ENCODE measurements at places on chromosomes 1 and 21. TPM values are rescaled to one million over a fixed set of nuclear protein-coding genes. Genes with fewer than 3 reads are reported as not detected.

GRCh38 chr1:225888898-225889601, at the start of gene LEFTY1:
LEFTY1 (minus strand) TSS chr1:225889146; CDS start chr1:225889066, 80 bp downstream.
- H3K4me1 ChIP-seq: no peaks in the 10 kb centered on the region
- no peaks in the 10 kb centered on the region for H3K27me3 ChIP-seq
- H3K4me3 ChIP-seq: no peak within 1 kb of the TSS
- no peak within 1 kb of the TSS for H3K27ac ChIP-seq
- DNase-seq: no peak
- H3K36me3 ChIP-seq: no peaks in the 10 kb centered on the region

DNA sequence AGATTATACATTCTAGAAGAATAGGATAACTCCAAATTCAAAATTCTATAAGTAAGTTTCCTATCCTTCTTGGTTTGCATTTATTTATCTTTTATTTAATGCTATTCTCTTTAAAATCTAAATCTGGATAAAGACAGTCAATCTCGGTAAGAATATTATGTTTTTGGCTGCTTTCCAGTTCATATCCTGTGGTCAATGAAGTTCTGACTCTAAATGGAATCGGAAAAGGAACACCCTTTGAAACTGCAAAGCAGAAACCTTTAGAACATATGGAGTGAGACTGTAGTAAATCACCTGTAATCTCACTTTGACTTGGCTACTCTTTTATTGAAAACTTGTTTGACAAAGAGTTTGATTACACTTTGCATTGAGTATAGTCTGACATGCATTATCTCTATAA, 85.2 kb downstream of the KIFAP3 start:
- H3K4me1 ChIP-seq: no peaks in the 10 kb centered on the region
- H3K4me3 ChIP-seq: no peak overlapping the region
- DNase-seq: no peak
- no peaks in the 10 kb centered on the region for H3K27me3 ChIP-seq

DNA sequence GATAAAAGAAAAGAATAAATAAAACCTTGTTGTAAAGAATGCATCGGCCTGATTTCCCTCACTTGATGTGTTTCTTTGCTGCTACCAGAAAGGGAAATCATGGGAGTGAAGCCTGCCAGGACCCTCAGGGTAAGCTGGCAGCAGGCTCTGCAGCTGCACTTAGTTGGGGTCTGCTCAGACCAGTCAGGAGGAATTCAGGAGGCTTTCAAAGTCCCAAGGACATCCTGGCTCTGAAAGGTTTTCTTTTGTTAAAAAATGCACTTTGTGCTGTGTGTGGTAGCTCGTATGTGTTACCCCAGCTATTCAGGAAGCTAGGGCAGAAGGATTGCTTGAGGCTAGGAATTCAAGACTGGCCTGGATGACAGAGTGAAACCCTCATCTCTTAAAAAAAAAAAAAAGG, 254.8 kb downstream of the ZNF648 start:
- no peaks in the 10 kb centered on the region for H3K4me1 ChIP-seq
- no peak for DNase-seq
- no peaks in the 10 kb centered on the region for H3K27me3 ChIP-seq
- no peak overlapping the region for H3K4me3 ChIP-seq
- no peaks in the 10 kb centered on the region for H3K36me3 ChIP-seq
- no peak overlapping the region for H3K27ac ChIP-seq

GRCh38 chr1:64172458-64172983, 30.9 kb upstream of the UBE2U start:
- H3K36me3 ChIP-seq: no peaks in the 10 kb centered on the region
- H3K4me1 ChIP-seq: peaks cover 8% of the 10 kb centered on the region
- no peak for DNase-seq
- no peak overlapping the region for H3K27ac ChIP-seq
- H3K27me3 ChIP-seq: no peaks in the 10 kb centered on the region
- no peak overlapping the region for H3K4me3 ChIP-seq

DNA sequence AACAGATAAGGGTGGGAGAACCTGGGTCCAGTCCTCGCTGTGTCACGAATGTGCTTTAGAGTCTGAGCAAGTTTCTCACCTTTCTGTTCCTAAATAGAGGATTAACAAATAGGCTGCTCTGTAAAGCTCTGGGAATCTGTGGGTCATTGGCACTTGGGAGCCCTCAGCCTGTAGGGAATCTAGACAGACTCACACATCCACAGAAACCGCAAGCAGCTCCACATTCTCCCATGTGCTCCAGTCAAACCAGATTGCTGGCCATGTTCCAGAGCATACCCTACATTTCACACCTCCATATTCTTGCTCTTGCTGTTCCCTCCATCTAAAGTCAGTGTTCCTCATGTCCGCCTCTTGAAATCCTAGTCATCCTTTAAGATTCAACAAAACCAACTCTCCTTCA, 7.8 kb upstream of the AHCYL1 start:
- H3K4me3 ChIP-seq: no peak overlapping the region
- H3K27ac ChIP-seq: no peak overlapping the region
- no peaks in the 10 kb centered on the region for H3K4me1 ChIP-seq
- H3K36me3 ChIP-seq: no peaks in the 10 kb centered on the region
- DNase-seq: no peak

GRCh38 chr1:14568716-14569355, 29.6 kb upstream of the KAZN start:
- H3K4me3 ChIP-seq: no peak overlapping the region
- H3K27ac ChIP-seq: no peak overlapping the region
- no peaks in the 10 kb centered on the region for H3K4me1 ChIP-seq
- DNase-seq: no peak
- H3K36me3 ChIP-seq: no peaks in the 10 kb centered on the region
- H3K27me3 ChIP-seq: no peaks in the 10 kb centered on the region

DNA sequence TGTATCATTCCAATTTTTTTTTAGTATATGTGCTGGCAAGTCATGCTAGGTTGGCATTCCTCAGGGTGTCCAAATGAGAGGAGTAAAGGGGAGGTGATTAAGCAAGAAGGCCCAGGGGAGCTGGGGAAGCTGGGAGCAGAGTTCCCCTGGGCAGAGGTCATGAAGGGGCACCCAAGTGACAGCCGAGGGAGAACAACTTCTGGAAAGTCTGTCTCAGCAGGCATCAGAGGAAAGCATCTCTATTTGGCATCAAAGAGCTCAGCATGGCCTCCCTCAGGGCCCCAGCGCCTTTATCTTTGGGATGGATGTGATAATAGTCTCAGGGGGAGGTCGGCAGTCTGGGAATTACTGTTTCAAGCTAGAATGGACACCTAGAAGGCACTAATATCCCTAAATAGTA, 5.0 kb upstream of the ENO1 start:
- no peaks in the 10 kb centered on the region for H3K27me3 ChIP-seq
- no peak overlapping the region for H3K27ac ChIP-seq
- H3K4me1 ChIP-seq: peaks cover 5% of the 10 kb centered on the region
- no peak for DNase-seq
- no peaks in the 10 kb centered on the region for H3K36me3 ChIP-seq

DNA sequence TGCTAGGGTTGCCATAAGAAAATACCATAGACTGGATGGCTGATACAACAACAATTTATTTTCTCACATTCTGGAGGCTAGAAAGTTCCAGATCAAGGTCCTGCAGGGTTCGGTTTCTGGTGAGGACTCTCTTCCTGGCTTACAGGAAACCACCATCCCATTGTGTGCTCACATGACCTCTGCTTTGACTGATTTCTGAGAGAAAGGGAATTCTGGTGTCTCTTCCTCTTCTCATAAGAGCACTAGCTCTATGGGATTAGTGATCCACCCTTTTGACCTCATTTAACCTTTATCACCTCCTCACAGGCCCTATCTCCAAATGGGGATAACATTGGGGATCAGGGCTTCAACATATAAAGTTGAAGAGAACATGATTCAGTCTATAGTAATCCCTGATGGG, 47.5 kb downstream of the MRPL39 start:
- peaks cover 7% of the 10 kb centered on the region for H3K4me1 ChIP-seq
- no peak overlapping the region for H3K4me3 ChIP-seq
- no peak for DNase-seq
- no peaks in the 10 kb centered on the region for H3K36me3 ChIP-seq
- no peak overlapping the region for H3K27ac ChIP-seq
- H3K27me3 ChIP-seq: no peaks in the 10 kb centered on the region

SFN gene
- total RNA-seq: 3.7 TPM

DNA sequence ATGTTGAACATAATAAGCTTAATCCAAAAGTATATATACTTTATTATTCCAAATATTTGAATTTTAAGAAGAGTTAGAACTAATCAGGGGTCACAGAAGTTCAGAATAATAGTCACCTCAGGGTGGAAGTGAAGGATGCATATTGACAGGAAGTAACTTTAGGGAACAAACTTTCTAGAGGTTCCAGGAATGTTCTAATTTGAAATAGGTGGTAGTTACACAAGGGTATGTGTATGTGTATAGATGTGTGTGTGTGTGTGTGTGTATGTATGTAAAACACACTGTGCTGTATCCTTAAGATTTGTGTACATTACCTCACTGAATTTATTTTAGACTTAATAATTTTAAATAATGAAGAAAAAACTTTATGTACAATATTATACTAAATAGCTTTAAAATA, 110.4 kb downstream of the ACBD6 start:
- DNase-seq: no peak
- H3K36me3 ChIP-seq: no peaks in the 10 kb centered on the region
- H3K4me1 ChIP-seq: no peaks in the 10 kb centered on the region
- no peaks in the 10 kb centered on the region for H3K27me3 ChIP-seq
- no peak overlapping the region for H3K4me3 ChIP-seq

DNA sequence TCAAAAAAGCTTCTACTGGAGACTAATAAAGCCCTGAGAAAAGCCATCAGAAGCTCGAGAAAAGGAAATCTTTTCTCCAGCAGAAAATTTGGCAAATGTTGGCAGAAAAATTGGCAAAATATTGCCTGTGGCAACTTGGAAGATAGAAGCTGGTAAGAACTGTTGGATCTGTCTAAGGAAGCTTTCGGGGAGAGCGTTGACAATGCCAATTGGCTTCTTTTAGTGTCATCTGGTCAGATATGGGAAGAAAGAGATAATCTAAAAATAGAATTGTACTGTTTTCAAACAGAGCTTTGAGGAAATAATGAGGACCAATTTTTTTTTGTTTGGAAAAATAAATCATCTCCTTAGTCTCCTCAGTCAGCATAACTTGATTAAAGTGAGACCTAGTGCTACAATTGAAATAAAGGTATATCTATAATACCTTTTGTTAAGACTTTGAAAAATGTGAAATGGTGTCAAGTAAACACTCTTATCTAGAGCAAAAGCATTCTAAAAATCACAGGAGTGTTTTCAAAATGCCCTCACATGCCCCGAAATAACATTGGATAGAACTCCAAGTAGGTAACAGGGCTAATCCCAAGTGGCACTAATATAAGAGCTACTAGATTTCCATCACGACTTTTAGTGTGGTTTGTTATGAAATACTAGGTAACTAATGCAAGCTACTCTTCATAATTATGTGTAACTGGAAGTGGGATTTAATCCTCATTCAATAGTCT, 882.2 kb upstream of the B3GALT2 start:
- H3K36me3 ChIP-seq: no peaks in the 10 kb centered on the region
- H3K27ac ChIP-seq: no peak overlapping the region
- peaks cover 3% of the 10 kb centered on the region for H3K4me1 ChIP-seq

DNA sequence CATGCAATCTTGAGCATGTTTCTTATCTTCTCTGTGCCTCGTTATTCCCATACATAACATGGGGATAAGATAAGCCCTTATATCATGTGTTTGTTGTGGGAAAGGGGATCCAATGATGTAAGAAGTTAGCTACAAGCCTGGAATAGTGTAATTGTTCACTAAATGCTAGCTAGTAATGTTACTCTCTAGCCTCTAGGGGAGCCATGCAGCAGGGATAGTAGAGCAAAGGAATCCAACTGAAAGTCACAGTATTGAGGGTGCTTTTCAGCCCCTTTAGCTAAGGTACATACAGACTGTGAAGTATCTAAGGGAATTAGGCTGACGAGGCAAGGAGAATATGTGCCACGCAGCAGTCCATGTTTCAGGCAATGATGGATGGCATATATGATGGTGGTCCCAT, 46.9 kb downstream of the IL23R start:
- no peaks in the 10 kb centered on the region for H3K4me1 ChIP-seq
- H3K4me3 ChIP-seq: no peak overlapping the region
- H3K36me3 ChIP-seq: no peaks in the 10 kb centered on the region
- no peaks in the 10 kb centered on the region for H3K27me3 ChIP-seq
- no peak overlapping the region for H3K27ac ChIP-seq

MAP3K21 gene
- total RNA-seq: 1.3 TPM

SPOCD1 gene
- 9.0 TPM for total RNA-seq

DNA sequence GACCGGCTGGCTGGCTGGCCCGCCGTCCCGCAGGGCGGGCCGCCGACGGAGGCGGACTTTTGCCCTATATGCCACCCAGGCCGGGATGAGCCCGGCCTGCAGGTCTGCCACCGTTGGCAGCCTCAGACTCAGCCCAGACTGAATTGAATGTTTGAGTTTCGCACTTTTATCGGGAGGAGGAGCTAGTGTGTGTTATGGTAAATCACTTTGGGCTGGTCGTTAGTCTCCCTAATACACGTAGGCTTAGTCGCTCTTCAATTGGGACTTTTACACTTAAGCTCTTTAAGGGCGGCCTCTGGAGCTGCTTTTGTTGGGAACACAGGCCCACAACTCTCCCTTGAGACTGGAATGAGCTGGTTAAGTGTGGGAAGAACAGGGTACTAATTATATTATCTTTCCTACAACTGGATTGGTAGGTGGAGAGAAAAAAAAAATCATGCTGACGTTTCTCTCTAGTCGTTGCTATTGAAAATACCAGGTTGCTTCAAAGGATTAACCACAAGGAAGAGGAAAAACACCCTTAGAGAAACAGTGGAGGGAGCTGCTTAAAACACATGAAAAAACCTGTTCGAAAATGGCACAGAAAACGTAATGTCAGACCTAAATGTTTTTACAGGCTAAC, 1.4 kb upstream of the IRF2BP2 start:
- no peaks in the 10 kb centered on the region for H3K27me3 ChIP-seq
- H3K4me1 ChIP-seq: peaks cover 6% of the 10 kb centered on the region
- no peak overlapping the region for H3K4me3 ChIP-seq
- H3K27ac ChIP-seq: peak overlapping the region; percentile 100
- H3K36me3 ChIP-seq: peaks cover 4% of the 10 kb centered on the region
- no peak for DNase-seq

PCBP3 gene
- total RNA-seq: 7.0 TPM

- H3K27ac ChIP-seq: no peak overlapping the region
- H3K4me1 ChIP-seq: no peaks in the 10 kb centered on the region
- no peaks in the 10 kb centered on the region for H3K27me3 ChIP-seq
- no peaks in the 10 kb centered on the region for H3K36me3 ChIP-seq
- no peak for DNase-seq
- no peak overlapping the region for H3K4me3 ChIP-seq
These were observed 42.0 kb upstream of the SCCPDH start for GRCh38 chr1:246681900-246682895.

DNA sequence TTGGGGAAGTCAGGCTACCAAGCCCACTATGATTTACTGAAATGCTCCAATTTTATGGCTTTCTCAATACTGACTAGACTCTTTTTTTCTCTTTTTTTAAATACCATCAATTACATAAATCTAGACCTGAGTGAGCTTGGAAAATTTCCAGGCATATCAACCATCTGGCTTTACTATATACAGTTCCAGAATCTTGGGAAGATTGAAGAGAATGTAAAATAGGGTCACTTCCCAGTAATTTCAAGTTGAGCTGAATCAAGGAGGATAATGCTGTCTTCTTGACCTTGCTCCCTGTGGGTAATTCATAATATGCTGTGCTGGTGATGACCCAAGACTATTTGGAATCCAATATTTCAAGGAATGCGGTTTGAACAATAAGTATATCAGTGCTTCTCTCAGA, 108.1 kb downstream of the MAP3K21 start:
- H3K4me3 ChIP-seq: no peak overlapping the region
- H3K27me3 ChIP-seq: no peaks in the 10 kb centered on the region
- no peaks in the 10 kb centered on the region for H3K36me3 ChIP-seq
- H3K4me1 ChIP-seq: no peaks in the 10 kb centered on the region
- DNase-seq: no peak
- H3K27ac ChIP-seq: no peak overlapping the region

GBP5 gene
- 3.7 TPM for total RNA-seq

Measured in aorta (tissue), 5 donors.